ENCODE measurements at places on chromosomes 1 and 21.

- no peak for DNase-seq
Measured at GRCh38 chr21:42219606-42220137, 732 bp downstream of the ABCG1 start.

GRCh38 chr21:39020751-39021477 is 162.3 kb downstream of the PSMG1 start:
- DNase-seq = no peak

DNA sequence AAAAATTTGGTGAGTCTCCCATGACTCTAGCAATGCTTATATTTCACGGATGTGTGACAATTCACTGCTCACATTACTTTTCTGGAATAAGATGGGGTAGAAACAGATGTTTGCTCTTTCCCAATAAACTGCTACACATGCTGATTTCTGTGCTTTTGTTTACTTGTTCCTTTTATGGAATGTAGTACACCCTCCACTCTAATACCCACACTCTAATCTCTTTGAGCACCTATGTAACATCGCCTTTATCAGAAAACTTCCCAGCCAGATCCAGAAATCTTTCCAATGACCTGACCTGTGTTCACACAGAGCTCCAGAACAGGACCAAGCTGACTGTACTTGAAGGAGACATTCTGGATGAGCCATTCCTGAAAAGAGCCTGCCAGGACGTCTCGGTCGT is 4.2 kb downstream of the HSD3B2 start:
- no peak for DNase-seq

GRCh38 chr1:206467915-206468314 is 2.4 kb upstream of the IKBKE start:
- no peak for DNase-seq

GRCh38 chr1:89640440-89640839 is 7.5 kb downstream of the LRRC8C start:
- DNase-seq = no peak

- peak; percentile 64 for DNase-seq
Measured at GRCh38 chr1:184854496-184855140, 100.0 kb upstream of the EDEM3 start.

DNA sequence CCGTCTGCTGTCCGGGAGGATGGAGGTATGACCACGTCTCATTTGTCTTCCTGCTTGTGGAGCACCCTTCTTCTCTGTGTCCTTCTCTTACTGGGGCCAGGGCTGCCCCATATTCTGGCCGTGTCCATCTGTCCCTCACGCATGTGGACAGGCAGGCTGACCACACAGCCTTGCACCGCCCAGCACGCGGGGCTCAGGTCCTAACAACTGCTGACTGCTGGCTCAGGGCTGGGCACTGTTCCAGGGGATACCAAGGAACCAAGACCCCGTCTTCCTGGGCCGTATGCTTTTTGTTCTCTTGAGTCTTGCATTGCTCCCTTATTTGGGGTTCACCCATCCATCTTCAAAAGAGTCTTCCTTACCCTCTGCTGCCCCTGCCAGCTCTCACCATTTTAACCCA is 17.5 kb upstream of the SPSB1 start:
- DNase-seq = no peak

DNA sequence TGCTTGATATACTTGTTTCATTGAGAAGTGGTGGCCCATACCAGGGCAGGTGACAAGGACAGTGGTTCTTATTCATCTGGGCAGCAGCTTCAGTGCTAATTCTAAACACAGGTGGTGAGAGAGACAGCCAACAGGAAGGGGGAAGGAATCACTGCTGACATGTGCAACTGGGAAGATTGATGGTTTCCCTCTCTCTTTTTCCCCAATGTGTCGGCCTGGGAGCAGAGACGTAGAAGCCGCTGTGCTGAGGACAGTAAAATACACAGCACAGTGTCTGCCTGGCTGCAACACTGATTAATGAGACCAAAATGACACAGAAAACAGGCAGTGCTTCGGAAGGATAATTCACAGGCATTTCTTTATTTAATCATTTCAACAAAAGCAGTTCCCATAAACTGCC is 48.8 kb downstream of the WARS2 start:
- DNase-seq = no peak

DNA sequence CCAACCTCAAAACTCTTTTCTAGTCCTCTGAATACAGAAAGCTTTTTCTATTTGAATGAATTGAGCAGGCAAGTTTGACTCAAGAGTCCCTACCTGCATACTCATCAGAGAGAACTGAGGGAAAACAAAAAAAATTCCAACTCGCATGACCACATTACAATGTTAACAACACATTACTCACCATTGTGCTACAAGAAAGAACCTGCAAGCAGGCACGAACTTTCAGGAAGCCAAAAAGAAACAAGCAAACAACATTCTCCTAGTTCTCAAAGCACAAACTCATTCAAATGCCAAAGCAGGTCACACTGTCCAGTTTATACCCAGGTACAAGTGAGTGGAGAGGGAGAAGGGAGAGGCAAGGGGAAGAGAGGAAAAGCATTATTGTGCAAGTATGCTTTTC is 14.6 kb downstream of the OTUD7B start:
- DNase-seq = peak; percentile 48

DNA sequence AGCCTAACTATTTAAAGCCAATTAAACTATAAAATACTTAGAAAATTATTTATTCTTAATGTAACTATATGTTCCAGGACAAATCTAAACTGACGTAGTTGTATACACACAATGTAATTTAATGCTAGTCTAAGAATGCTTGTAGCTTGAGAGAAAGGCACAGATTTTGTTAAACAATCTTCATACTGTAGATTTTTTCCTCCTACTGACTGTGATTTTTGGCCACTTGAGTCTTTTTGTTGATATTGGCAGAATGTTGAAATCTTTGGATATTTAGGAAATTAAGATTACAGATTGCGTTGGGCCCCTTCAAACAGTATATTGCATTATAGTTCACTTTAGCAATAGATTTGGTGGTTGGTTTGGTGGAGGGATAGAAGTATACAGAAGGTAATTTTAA is 40.5 kb downstream of the ATF3 start:
- DNase-seq = no peak

GRCh38 chr1:80779275-80779674 is 1021.5 kb upstream of the ADGRL2 start:
- no peak for DNase-seq

GRCh38 chr1:23756676-23757075 is 13.4 kb downstream of the ELOA start:
- peak; percentile 35 for DNase-seq

- peak; percentile 23 for DNase-seq
Measured at GRCh38 chr1:34763142-34763781, 3.7 kb downstream of the GJB4 start.
